ENCODE measurements at places on chromosomes 6 and 20.

- DNase-seq = no peak
Measured at GRCh38 chr20:34165018-34165619, 53.1 kb upstream of the EIF2S2 start.

- DNase-seq = no peak
Measured at GRCh38 chr6:20533746-20534294, 437 bp upstream of the CDKAL1 start.

GRCh38 chr6:16265351-16266341 lies 27.3 kb downstream of the GMPR start:
- no peak for DNase-seq

DNA sequence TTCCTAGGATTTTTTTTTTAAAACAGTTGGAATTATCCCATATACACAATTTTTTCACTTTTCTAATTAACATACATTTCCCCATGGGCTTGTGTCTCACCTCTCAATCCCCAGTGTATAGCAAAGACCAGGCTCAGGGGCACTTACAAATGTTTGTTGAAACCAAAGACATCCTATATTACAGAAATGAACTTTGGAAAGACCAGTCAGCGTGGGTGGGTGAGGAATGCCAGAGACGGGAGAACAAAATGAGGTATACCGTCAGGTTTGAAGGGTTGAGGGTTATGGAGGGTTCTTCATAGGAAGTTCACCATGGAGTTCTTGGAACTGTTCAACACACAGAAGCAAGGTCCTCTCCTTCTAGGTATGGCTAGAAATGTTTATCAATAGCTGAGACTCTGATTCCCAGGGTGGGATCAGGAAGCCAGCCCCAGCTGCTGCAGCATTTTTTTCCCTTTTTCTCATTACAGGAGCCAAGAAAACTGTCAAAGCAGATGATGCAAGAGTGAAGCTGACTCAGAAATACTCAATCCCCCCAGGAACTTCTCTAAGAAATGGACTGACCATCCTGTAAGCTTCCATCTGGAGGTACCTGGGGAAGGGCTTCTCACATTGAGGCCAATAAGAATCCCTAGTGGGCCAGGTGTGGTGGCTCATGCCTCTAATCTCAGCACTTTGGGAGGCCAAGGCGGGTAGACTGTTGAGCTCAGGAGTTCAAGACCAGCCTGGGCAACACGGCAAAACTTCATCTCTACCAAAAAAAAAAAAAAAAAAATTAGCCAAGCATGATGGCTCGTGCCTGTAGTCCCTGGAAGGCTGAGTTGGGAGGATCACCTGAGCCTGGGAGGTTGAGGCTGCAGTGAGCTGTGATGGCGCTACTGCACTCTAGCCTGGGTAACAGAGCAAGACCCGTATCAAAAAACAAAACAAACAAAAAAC lies 15.9 kb upstream of the TBC1D20 start:
- DNase-seq = no peak

DNA sequence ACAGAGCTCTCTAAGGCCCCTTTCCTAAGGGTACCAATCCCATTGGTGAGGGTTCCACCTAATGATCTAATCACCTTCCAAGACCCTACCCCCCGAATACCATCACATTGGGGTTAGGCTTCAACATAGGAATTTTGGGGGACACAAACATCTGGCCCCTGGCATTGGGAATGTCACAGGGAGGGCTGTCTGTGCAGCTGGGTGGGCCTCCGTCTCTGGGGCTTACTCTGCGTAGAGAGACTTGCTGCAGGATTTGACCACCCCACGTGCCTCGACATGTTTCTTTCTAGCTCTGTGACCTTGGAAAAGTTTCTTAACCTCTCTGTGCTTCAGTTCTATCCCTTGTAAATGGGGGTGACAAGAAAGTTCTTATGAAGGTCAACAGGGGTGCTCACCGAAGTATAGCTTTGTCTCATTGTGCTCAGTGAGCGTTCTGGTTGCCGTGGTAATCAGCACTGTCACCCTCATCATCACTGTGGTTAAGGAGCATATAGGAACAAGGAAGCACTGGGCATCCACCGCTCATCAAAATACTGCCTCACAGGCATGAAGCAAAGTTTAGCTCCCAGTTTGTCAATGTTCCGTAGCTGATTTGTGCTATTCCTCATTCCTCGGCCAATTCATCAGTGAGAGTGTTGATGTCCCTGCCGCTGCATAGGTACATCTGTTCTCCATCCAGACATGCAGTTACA lies 152.8 kb downstream of the SYCP2 start:
- no peak for DNase-seq

DNA sequence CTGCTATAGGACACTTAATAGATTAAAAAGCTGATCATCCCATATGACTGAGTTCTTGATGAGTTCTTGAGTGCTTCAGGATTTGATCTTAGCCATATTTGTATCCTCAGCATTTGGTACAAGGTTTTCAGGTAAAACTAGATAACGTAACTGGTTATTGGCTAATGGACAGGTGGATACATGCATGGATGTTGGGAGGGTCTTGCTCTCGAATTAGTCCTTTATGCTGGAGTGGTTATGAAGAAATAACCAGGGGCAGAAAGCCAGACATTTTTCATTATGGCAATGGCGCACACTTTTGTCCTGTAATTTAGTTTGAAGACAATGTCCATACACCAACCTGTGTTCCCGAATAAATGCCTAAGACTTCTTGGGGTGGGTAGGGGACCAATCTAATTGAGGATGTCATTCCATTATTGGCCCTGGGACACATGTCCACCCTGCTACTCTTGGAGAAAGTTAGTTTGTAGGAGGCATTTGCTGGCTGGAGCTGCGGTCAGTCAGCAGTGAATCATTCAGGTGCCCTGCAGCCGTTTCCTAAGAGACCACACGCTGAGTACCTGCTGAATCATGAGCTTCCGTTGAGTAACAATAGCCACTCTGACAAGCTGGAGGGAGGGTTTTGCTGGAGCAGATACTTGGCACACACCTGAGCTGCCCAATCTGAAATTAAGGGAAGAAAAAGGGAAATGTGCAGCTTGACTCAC lies 194.4 kb downstream of the FOXA2 start:
- peak; percentile 94 for DNase-seq

GRCh38 chr20:54200487-54201267 lies 7.2 kb upstream of the PFDN4 start:
- DNase-seq = no peak

DNA sequence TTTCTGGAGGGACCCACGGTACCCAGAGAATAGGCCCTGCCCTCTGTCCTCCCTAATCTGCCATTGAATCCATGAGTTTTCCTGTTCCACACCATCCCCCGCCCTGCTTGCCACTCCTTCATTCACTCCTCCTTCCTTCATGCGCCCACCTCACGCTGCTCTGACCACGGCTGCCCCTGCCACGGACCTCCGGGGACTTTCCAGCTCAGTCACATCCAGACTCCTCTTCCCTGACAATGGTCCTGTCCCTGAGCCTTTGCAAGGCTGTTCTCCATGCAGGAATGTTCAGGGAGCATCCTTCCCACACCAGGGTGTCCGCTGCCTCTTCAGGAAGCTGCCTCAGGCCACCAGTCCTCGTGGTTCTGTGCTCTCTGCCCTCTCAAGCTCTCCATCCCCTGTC lies 25.9 kb downstream of the GLP1R start:
- DNase-seq = no peak

DNA sequence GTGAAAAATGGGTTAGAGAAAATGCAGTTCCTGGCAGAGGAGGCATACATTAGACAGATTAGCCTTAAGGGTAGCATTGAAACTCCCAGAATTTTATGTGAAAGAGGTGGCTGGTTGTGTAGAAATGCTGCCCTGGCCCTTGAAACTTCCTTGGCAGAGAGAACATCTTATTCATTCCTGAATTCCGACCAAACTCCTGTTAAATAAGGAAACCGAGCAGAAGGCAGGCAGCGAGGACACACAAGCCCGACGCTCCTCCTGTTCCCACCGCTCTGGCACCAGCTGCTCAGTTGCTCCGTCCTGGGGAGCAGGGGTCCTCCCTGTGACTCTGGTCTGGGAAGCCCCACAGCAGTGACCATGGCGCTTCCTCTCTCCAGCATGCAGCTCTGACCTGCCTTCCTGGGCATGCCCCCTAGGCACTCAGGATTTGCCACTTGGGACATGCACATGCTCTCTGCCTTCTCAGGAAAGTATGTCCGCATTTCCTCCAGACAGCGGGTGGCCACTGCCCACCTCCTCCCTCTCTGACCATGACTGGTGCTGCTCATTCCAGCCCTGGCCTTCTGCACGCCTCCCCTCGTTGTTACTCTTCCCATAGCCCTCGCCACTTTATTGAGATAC lies 35.2 kb upstream of the CLDN20 start:
- no peak for DNase-seq

DNA sequence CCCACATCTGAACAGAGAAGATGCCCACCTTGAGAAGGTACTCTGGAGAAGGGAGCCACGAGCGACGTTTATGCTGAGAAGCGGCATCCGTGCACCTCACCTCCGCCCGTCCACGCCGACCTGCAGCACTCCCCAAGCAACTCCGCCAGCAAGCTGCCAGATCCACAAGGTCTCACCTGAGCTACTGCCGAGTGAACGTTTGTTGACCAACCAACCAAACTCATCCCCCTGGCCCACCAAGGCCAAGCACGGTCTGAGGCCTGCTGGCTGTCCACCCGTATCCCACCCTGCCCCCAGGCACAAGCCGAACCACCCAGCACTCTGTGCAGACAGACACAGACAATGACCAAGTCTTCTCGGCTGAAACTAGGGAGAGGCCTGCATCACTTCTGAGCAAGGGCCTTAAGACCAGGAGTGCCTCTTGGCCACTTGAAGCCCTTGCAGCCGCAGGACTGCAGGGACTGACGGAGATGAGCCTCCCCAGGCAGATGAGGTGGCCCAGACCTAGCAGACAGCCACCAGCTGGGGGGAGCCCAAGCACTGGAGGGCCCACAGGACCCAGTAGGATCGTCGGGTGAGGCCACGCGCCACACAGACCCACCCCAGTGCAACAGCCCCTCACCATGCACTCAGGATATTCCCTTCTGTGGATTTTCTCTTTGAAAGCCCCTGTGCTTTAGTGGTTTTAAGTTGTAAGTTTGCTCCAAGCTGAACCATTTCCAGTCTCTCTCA lies 12.1 kb downstream of the TAF4 start:
- no peak for DNase-seq

- DNase-seq = peak; percentile 36
Measured at GRCh38 chr6:145214570-145214969, 520.8 kb downstream of the EPM2A start.

GRCh38 chr20:35663516-35664465 lies 909 bp downstream of the CPNE1 start:
- peak; percentile 6 for DNase-seq

DNA sequence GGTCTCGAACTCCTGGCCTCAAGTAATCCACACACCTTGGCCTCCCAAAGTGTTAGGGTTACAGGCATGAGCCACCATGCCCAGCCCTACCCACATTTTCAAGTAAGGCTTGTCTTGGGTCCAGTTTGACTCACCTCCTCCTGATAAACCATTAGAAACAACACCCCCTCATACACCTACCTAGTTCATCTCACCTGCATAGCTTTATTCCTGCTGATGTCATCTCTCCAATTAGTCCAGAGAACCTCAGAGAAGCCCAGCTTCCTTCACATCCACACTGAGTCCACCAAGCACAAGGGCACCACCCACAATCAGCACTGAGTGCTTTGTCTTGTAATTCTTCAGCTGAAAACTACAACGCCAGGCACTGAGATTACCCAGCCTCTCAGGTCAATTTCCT lies 35.3 kb downstream of the KIF16B start:
- no peak for DNase-seq

GRCh38 chr6:5869261-5869660 lies 137.5 kb downstream of the NRN1 start:
- DNase-seq = no peak

DNA sequence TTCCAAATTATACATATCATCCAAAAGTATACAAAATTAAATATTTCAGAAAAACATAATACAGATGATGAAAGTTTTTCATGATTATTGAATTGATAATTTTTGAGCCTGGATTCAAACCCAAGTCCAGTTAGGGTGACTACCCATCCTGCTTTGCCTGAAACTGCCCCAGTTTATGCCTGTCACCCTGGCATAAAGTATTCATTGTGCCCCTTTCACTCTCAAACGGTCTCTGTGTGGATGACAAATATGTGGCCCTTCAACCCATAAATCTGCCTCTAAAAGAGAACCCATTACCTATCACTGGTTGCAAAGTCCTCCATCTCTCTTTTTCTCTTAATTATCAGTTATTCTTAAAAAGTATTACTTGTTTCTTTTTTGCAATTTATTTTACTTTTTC lies 553.7 kb upstream of the JARID2 start:
- no peak for DNase-seq

- no peak for DNase-seq
Measured at GRCh38 chr20:33466303-33466646, 22.7 kb upstream of the SNTA1 start.

- DNase-seq = no peak
Measured at GRCh38 chr6:13053006-13053461, 275.3 kb downstream of the TBC1D7 start.

DNA sequence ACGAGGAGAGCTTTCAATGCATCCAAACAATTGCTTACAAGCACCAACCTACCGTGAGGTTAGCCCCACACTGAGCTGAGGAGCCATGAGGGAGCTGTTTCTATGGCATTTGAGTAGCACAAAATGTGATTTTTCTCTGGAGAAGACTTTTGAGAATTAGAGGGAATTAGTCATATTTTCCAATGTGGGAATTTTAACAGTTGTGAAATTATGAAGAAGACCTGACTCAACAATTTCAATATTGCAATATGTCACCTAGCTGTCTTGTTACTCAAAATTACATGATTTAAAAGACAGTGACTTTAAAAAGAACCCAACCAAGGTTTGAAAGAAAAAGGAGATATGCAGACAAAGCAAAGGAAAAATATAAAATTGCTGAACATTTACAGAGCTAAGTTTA lies 62.6 kb upstream of the LY86 start:
- no peak for DNase-seq

DNA sequence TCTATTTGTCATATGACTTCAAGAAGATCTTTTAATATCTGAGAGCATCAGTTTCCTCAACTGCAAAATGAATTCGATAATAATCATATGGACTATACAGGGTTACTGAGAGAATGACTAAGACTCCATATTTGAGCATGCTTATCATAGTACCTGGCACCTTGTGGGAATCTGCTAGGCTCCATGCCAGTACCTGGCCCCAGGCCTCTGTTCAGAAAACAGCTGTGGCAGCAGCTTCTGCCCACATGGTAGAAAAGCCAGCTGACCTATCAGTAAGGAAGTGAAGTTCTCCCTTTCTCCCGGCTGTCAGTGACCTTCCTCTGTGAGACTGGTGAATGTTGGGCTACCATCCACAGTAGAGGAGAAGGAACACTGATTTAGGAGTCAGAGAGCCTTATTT lies 574.9 kb upstream of the CHD6 start:
- no peak for DNase-seq

GRCh38 chr20:20373091-20373571 lies 5.2 kb downstream of the INSM1 start:
- no peak for DNase-seq

Measured in HCT116 (cell line).